NT2/D1 (cell line): ENCODE measurements at places on chromosomes 1 and 21.

DNA sequence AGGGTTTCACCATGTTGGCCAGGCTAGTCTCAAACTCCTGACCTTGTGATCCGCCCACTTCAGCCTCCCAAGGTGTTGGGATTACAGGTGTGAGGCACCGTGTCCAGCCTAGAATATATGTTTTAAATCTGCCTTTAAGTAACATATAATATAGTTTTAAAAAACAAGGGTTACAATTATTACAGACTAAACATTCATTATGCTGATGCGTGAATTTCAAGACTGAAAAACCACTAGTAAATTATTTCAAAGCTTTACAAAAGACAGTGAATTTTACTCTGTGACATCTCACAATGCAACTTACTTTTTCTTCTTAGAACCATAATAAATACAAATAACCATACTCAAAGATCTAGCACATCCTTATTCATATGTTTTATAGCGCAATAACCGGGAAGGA lies 24.7 kb downstream of the ZNF684 start:
- no peak for DNase-seq

DNA sequence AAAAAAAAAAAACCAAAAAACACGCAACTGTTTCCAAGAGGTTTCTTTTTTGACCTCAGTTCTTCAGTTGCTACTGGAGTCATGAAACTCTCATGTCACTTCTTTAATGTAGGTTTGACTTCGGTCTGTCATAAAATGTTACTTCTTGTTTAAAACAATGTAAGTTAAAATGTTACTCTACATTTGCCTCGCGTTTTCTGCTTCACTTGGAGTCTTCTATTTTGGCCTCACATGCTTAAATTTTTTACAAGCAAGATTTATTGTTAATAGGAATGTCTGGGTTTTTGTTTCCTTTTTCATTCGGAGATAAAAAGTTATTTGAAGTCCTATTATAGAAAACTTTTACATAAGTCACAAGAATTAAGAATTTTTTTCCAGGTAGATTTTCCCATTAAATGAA lies 880.2 kb downstream of the LTN1 start:
- DNase-seq, result no peak

DNA sequence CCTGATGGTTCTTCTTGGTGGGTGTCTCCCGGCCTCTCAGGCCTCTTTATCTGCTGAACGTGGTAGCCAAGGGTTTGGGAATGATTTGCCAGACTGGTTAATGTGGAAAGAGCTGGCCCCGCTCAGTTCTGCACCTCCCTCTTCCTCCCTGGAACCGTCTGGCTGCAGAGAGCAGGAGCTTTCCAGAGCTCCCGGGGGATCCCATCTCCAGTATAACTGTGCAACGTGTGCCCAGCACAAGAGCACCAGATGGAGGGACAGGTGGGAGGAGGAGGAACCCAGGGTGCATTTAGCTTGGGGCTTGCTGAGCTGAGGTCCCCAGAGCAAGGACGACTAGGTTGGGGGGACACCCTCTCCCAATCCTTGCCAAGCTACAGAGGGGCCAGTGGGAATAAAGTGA lies 5.0 kb downstream of the TFF1 start:
- DNase-seq, result no peak

DNA sequence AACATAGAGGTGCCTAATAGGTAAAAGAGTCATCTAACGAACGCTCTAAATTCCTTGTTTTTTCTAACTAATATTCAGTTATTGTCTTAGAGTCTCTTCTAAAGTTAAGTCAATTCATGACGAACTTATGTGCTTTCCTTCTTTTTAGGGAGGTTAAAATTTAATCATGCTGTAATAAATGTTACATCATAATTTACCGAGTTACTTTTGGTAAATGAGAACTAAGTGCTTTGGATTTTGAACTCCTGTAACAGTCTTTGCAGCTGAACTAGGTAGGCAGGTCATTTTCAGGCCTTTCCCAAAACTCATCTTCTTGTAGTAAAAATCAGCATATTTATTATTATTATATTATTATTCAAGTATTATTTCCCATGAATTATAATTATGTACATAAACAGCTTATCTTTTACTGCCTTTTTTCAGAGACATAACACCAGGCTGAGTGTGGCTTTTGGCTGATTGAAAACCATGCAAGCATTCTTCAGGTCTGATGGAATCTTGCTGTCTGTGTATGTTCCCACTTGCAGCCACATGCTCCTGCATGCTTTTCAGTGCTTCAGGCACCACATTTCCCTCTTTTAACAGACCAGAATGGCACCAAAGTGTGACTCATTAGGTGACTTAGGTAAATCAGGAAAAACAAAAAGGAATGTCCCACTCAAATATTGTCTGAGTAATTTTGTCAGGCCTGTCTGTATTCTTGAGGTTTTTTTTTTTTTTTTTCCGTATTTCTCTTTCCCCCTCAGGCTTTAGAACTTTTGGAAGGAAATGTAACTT lies 81.0 kb upstream of the CD55 start:
- no peak for DNase-seq

- peak; percentile 69 for DNase-seq
These were observed 3.0 kb downstream of the TSPEAR start for GRCh38 chr21:44708213-44708865.

- no peak for DNase-seq
These were observed 144.4 kb downstream of the RGS7 start for GRCh38 chr1:241212628-241213027.

- DNase-seq, result no peak
These were observed 97.5 kb downstream of the SEC16B start for GRCh38 chr1:177872308-177872900.

DNA sequence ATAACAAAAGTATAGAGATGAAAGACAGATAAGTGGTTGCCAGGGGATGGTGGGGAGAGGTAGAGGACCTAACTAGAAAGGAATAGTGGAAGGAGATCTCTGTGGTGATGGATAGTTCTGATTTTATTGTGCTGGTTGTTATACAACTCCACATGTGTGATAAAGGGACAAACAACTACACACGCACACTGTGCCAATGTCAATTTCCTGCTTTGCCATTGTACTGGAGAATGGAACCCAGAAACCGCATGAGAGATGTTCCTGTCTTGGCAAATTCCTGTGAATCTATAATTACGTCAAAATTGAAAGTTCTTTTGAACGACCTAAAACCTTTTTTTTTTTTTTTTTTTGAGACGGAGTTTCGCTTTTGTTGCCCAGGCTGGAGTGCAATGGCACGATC lies 11.0 kb downstream of the TNFRSF9 start:
- DNase-seq, result no peak

- no peak for DNase-seq
These were observed 827 bp downstream of the RFX5 start for GRCh38 chr1:151346082-151346768.

GRCh38 chr21:46093668-46094400 lies 4.1 kb upstream of the COL6A2 start:
- DNase-seq, result no peak

GRCh38 chr1:87122243-87122642 lies 206.4 kb upstream of the LMO4 start:
- no peak for DNase-seq

GRCh38 chr1:214970016-214970415 lies 112.5 kb upstream of the KCNK2 start:
- DNase-seq, result no peak

GRCh38 chr1:110320168-110320518 lies 19.0 kb upstream of the RBM15 start:
- DNase-seq, result no peak

DNA sequence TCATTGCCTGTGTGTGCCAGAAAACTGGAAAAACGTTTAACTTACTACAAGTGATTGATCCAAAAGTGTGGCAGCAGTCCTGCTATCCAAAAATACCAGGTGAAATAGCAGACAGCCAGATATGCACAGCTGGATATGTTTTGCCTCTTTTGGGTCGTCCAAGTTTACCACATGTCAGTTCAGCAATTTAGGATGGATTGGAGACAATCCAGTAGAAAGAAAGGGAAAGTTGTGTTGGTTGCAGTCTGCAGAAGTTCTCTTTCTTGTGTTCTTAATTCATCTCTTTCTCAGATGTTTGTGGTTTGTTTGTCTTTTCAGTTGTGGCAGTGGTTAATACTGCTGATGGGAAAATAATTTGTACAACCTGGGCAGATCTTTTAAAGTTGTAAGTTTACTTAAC lies 645.0 kb downstream of the PTPRC start:
- no peak for DNase-seq

GRCh38 chr1:78651241-78651640 lies 1.6 kb downstream of the IFI44 start:
- no peak for DNase-seq

DNA sequence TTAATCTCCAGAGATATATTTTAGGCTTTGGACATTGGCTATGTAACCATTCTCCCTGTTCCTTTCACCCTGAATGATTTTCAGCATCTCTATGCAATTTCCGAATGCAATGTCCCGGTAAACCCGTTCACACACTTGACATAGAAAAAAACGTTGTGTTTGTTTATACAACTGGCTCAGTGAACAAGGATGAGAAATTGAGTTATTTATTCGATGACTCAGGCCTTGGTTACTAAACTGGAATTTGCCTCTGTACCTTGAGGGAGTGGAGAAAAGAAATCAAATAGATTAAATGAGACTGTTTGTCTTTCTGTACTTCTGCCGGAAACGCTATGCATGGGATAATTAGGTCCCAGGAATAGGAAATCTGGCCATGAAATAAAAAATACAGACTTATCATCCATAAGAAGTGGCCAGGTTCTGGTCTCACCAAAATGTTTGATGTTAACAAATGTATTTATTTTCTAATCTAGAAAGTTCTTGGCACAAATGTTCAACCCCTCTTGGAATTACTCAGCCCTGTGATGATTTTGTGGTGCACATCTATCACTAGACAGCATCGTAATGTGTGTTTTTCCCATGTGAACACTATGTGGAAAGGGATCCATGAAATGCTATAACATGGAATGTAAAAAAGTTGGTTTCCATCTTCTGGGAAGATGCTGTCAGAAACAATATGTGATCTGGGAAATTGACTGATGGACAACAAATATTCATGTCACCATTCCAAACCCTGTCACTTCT lies 253.9 kb downstream of the DUSP10 start:
- DNase-seq, result no peak

GRCh38 chr1:175717610-175718540 lies 25.5 kb downstream of the TNR start:
- no peak for DNase-seq

DNA sequence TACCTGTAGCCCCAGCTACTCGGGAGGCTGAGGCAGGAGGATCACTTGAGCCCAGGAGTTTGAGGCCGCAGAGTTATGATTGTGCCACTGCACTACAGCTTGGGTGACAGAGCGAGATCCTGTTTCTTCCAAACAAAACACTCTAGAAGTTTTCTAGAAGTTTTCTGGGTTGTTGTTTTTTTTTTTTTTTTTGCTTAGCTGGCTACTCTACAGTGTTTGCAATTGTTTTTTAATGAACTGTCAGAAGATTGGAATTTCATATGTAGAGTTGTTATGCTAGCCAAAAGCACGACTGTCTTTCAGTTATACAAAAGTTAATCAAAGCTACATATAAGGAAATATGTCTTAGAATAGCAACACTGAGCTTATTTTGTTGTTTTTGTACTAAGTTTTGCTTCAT lies 30.9 kb upstream of the NEXN start:
- DNase-seq, result no peak

DNA sequence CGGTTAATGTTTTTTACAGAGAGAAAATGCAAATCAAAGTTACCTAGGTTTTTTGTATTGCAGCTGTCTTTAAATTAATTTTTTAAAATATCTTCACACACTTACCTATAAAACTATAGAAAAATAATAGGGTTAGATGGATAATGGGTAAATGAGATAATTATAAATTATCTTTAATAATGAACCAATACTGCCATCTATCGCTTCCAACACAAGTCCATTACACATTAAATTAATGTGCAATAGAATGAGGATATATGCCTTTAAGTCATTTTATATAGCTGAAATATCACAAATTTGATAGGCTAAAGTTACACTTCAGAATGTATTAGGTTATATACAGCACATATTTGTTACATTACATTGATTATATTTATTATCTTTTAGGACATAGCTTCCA lies 2212.8 kb downstream of the MRPL39 start:
- no peak for DNase-seq

DNA sequence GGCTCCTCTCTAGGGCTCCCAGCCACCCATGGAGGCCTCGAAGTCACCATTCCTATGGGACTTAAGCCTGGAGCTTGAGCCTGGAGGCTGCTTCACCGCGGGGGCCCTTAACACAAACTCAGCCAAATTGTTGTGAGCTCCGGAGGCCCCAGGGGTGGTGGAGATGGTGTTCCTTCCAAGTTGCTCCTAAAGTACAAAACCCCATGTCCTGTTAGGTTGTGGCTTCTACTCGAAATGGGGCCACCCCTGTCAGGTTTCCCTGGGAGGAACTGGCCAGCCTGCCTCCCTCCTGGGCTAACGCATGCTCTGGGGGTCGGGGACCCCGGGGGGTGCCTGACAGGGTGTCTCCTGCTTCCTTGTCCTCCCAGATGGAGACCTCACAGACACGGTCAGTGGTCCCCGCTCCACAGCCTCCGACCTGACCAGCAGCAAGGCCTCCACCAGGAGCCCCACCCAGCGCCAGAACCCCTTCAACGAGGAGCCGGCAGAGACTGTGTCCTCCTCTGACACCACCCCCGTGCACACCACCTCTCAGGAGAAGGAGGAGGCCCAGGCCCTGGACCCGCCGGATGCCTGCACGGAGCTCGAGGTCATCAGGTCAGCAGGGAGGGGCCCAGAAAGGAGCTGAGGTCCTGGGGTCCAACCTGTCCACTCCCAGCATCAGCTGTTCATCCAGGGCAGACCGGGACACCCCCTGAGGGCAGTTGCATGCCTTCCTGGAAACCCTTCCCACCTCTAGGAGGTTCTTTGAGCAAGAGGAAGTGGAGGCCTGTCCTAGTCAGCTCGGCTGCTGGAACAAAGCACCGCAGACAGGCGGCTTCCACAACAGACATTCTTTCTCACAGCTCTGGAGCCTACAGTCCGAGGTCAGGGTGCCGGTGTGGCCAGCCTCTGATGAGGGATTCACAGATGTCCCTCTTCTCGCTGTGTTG lies 10.8 kb upstream of the SLC25A34 start:
- DNase-seq, result no peak

- no peak for DNase-seq
These were observed 15.2 kb downstream of the LRRN2 start for GRCh38 chr1:204670152-204670927.

DNA sequence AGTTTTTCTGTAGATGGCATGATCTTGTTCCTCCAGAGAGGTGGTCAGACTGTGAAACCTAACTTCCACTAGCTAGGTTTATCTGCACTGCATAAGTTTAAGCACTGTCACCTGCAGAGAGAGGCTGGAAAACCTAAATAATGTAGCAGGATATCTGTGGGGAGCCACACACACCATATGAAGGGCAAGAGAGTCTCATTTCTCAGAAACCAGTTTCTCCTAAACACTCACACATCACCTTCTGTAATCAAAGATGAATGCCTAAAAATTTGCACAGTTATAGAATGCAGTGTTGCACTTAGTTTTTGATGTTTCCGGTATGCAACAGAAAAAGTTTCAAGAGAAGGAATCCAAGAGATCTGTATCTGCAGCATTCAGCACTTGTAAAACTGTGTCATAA lies 654.6 kb downstream of the ADGRL2 start:
- no peak for DNase-seq
